ENCODE measurements at places on chromosomes 6 and 20. TPM values are rescaled to one million over a fixed set of nuclear protein-coding genes. Genes with fewer than 3 reads are reported as not detected.

DNA sequence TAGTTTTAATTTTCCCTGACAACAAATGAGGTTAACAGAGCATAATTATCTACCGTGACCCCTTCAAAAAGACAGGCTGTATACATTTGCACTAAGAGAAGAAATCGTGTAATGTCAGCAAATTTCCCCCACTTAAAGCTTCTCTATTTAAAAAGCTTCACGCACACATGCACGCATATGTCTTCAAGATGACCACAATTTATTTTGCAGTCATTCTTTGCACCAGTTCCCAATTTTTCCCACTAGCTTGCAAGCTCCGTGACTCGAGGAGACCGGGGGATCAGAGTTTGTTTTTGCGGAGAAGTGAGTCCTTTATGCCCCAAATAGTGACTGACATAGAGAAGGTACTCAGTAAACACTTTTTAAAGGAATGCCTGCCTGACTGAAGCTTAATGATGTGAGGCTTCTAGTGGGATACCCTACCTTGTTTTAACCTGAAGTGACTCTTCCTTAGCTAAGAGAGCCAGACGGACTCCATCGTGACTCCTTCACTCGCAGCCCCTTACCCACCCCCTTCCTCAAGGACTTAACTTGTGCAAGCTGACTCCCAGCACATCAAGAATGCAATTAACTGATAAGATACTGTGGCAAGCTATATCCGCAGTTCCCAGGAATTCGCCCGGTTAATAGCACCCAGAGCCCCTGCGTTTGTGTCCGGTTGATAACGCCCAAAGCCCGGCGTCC, 9.3 kb upstream of the NQO2 start:
- DNase-seq = no peak

DNA sequence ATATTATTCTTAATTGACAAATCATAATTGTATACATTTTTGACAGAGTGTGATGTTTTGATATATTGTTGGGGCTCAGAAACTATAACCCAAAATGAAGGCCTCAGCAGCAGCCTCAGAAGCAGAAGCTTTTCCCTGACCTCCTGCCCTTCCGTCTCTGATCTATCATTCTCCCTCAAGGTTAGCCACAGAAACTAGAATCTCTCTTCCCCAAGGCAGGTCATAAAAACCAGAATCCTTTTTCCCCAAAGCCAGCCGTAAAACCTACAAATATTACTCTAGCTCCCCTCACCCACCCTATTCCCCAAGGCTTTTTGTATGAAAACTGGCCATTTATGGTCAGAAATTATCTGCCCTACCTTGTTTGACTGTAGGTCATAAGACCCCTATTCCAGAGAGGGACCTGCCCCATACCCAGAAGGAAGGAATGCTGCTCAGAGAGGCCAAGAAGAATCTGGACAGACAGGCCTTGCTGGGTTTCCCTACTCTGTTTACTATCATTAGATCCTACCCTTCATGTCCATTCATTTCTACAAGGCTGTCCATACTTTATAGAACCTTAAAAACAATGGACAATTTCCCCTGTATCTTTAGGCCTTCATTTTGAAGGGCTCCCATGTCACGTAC, 14.5 kb downstream of the OR2B2 start:
- no peak for DNase-seq

Gene GPX5
- not detected for total RNA-seq

Gene DPPA5
- total RNA-seq = not detected

Gene LHFPL5
- total RNA-seq = not detected

DNA sequence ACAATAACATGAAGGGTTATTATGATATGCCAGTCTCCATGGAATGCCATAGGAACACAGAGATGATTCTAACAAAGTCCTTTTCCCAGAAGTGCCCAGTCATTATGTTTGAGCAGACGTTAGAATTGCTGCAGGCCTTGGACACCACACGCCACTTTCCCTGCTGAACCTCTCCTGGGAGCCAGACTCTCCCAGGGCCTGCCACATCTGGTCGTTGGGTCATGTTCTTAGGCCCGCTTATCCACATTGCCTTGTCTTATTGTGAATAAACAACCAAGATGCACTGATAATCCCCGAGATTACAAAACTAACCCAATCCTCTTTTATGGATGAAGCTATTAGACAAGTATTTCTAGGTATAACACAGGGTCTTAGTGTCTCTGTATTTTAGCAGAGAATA, 276.5 kb upstream of the CITED2 start:
- no peak for DNase-seq

- DNase-seq = no peak
These were observed 51.4 kb downstream of the ZDHHC14 start for GRCh38 chr6:157432231-157432891.

Gene CD40
- total RNA-seq = 4.2 TPM

Gene ADIG
- total RNA-seq = not detected

- no peak for DNase-seq
These were observed 171.9 kb downstream of the JARID2 start for GRCh38 chr6:15417811-15418210.

Gene HRH3
- 0.86 TPM for total RNA-seq

- DNase-seq = no peak
These were observed 141.5 kb downstream of the GMDS start for GRCh38 chr6:2103765-2104523.

Gene SMIM26
- 68.3 TPM for total RNA-seq

GRCh38 chr6:26342106-26343004, 22.6 kb upstream of the BTN3A2 start:
- no peak for DNase-seq

All from neural crest cell (in vitro differentiated cells).